ENCODE measurements at places on chromosomes 13 and 19.

DNA sequence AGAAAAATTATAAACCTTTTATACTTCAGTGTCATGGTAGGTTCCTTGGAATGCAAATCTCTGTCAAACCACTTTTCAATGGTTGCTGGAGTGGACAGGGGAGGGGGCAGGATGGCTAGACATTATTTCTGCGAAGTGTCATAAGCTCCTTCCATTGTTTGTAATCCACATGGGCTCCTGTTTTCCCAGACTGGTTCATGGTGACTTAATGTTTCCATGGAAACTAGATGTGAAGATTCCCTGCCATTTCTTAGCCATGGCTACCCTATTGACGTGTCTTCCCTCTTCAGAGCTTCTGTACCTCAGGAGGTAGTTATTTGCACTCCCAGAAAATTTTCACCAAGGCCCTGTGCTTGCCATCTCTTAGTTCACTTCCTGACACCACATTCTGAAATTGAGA, 95.3 kb downstream of the UFM1 start:
- DNase-seq = no peak

DNA sequence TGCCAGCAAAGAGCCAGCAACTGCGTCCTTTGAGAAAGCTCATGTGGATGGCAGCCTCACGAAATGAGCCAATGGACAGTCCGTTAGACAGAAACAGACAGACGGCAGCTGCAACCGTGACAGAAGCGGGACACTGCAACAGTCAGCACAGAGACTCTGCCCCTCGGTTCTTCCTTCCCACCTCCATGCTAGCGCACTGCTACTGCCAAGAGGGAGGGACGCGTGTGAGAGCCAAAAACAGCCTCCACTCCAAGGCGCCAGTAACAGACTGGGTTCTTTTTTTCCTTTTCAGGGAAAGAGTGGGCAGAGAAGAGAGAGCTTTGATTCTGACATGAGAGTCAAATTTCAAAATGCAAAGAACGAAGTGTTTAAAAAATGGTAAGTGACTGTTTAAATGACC, 77.5 kb downstream of the SERP2 start:
- no peak for DNase-seq

DNA sequence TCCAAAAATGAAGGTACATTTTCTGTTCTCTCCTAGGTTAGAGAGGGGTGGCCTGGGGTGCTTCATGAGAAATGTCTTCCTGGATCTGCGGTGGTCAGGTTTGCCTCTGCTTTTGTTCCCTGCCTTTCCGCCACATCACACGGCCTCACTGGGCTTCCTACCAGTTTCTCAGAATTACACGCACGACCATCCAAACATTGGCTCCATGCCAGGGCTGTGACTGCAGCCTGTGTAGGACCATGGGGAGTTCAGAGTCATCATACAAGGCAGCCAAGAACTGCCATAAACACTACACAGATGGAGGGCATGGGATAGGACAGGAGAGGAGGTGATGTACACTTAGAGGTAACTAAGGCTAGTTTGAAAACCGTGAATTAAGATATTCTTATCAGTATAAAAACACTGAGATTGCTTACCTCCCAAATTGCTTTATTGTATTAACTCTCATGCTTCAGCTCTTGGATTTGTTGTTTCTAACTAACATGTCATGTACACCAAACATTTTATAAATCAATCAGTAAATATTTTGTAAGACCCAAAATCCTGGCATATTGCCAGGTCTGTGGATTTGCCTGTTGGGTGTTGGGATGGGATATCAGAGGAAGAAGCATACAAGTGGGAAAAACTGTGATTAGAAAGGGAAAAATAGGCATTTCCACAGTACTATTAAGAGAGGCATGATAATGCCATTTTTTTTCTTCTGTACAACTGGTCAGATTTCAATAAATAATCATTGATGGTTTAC, 45.2 kb downstream of the CDADC1 start:
- DNase-seq = no peak

DNA sequence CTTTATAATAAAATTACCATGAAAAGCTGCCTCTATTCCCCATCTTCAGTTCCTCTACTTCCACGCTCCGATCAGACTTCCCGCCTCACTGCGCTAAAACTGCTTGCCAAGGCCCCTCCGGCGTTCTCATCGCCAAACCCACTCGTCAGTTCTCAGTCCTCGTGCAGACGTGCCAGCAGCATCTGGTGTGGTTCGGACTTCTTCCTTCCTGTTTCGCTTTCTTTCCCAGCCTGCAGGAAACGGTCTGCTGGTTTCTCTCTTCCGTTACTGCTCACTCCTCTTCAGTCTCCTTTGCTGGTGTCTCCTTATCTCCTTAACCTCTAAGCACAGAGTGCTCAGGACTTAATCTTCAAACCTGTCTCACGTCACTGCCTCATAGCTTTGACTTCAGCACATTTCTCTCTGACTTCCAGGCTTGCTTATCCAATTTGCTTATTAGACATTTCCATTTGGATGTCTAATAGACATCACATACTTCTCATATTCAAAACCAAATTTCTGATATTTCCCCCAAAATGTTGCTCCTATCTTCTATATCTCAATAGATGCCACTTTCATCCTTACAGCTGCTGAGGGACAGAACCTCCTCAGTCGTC, 40.3 kb downstream of the RCBTB2 start:
- DNase-seq = peak; percentile 58

DNA sequence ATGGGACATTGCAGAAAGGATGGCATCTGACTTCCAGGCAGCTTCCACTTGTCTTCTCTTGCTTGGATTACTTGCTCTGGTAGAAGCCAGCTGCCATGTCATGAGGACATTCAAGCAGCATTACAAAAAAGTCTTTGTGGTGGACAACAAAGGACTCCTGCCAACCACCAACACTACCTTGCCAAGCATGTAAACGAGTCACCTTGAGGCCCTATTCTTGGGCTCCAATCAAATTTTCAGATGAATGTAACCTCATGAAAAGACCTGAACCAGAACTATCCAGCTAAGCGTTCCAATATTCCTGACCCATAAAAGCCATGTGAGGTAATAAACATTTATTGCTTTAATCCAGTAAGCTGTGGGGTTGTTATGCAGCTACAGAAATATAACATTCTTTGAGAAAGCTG, 12.5 kb downstream of the PROSER1 start:
- DNase-seq = no peak
